Activated CD4-positive, alpha-beta T cell treated with anti-CD3 and anti-CD28 coated beads, Interleukin-2, amount 50 U/mL, for 16 hours (primary cell): ENCODE measurements at places on chromosomes 1 and 21.

GRCh38 chr21:35113064-35113463 lies 64.0 kb upstream of the RUNX1 start:
- DNase-seq, result no peak

DNA sequence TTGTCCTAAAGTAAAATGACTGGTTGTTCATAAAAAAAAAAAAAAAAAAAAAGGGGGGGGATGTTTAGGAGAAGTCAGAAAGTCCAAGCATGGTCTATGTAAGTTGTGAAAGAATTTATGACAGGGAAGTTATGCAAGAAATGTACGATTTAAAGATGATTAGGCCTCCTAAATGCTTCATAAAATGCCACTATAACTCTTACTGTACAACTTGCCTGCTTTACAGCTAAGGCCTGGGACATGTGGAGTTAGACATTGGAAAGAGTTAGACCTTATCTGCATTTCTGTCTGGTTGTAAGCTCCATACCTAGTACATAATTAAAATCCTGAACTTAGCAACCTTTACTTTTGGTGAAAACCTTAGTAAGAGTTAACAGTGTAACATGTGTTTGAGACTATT lies 150.0 kb downstream of the TPR start:
- DNase-seq, result no peak

- DNase-seq, result no peak
Measured at GRCh38 chr1:8121261-8122159, 95.4 kb upstream of the ERRFI1 start.

GRCh38 chr1:230824551-230824918 lies 43.8 kb downstream of the C1orf198 start:
- DNase-seq, result no peak

- DNase-seq, result no peak
Measured at GRCh38 chr1:185608177-185608576, 126.0 kb upstream of the HMCN1 start.

DNA sequence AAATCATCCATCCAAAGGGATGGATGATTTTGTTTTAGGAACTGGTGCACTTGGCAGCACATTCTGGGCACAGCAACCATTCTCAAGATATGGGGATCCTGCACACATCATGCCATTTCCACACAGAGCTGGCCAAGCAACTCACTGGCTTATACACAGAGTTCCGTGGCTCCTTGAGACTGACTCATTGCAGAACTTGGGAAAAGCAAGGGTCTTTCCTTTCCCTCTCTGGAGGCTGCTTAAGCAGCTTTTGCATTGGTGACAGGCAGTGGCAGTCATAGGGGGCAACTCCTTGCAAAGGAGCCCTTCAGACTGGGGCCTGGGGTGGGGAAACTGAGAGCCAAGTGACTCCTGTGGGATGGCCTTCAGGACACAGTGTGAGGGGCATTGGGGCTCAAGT lies 1.9 kb upstream of the MAD2L2 start:
- DNase-seq, result no peak

DNA sequence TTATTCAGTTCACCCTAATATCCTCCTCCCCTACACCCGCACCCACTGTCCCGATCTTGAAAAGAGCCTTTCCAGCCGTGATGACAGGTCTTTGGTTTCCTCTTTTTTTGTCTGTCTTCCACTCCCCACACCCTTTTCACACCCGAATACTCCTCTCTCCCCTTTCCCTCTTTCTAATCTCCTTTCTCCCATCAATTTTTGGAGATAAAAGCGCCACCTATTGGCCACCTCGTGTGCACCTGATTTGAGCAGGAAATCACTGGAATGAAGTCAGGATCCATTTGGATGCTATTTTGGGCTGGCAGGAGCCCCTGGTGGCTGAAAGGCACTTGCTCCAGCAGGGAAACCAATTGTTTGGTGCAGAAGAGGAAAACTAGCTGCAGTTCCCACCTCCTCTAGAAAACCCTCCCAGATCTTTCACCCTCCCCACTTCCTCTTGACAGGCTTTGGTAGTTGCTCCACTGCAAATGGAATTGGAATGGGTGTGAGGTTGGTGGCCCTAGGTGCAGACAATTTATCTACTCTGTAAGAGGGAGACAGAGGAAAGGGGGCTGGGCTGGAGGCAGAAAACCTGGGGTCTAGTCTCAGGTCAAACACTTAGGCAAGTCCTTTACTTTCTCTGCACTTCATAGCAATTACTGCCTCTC lies 8.4 kb downstream of the FOXE3 start:
- no peak for DNase-seq

DNA sequence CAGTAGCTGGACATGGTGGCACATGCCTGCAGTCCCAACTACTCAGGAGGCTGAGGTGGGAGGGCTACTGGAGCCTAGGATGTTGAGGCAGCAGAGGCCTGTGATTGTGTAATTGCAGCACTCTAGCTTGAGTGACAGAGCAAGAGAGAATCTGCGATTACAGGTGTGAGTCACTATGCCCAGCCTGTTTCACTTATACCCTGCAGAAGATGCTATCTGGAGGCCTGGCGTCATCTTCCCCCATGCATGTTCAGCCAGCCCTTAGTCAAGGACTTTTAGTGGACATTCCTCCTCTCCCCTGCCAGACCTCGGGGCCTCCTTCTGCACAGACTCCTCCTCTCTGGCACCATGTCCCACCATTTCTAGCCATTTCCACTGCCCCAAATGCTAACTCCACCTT lies 36.3 kb upstream of the RCC2 start:
- DNase-seq, result peak; percentile 6

- peak; percentile 80 for DNase-seq
Measured at GRCh38 chr1:160711602-160712311, at the start of gene CD48. Gene CD48, minus strand, starts transcription at chr1:160711822. Its CDS starts 59 bp downstream, at chr1:160711763.

DNA sequence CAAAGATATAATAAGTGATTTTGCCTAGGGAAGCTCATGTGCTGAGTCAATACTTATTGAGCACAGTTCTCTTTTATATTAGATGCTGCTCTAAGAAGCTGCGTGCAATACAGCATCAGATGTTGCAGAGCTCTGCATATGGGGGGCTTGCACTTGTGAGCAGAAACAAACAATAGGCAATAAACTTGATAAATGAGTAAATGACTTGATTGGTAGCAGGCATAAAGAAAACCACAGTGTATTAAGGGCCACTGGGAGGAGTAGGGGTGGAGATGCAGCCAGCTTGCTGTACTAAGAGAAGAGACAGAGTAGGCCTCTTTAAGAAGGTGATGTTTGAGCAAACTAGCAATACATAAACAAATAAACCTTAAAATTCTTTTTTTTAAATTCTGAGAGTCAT lies 598.5 kb upstream of the ADAMTS5 start:
- DNase-seq, result no peak

DNA sequence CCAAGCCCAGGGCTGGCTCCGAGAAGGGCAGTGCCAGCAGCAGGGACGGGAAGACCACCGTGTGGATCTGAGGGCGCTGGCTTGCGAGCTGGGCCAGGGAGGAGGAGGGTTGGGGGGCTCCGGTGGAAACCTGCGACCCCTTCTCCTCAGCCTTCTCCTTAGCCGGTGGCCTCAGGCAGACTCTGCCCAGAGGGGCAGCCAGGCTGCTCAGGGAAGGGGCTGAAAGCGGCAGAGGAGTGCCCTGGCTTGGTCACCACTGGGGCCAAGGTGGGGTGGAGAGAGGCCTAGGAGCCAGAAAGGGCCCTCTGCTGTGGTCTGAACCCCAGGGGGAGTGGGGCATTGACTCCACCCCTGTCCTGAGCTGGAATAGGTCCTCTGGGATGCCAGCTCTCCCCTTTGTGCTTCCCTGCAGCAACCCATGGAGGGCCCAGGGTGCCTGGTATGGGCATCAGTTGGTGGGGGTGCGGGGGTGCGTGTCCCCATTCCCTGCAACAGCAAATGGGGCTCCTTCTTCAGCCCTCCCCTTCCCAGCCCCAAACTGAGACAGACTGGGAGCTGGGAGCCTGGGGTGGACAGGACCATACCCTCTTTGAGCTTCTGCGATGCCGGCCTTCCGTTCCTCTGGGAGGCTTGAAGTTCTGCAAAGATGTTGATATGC lies 6.5 kb upstream of the IBA57 start:
- no peak for DNase-seq
